ENCODE measurements at places on chromosomes 5 and 9.

- no peak for DNase-seq
Measured at GRCh38 chr5:154386952-154387629, 58.7 kb upstream of the SAP30L start.

GRCh38 chr9:35905912-35906679 lies at the start of gene HRCT1:
Gene HRCT1 (plus strand): TSS chr9:35906202. CDS start chr9:35906288, 86 bp downstream.
- DNase-seq: no peak

GRCh38 chr9:72615931-72616330 lies 94.5 kb downstream of the TMC1 start:
- no peak for DNase-seq

DNA sequence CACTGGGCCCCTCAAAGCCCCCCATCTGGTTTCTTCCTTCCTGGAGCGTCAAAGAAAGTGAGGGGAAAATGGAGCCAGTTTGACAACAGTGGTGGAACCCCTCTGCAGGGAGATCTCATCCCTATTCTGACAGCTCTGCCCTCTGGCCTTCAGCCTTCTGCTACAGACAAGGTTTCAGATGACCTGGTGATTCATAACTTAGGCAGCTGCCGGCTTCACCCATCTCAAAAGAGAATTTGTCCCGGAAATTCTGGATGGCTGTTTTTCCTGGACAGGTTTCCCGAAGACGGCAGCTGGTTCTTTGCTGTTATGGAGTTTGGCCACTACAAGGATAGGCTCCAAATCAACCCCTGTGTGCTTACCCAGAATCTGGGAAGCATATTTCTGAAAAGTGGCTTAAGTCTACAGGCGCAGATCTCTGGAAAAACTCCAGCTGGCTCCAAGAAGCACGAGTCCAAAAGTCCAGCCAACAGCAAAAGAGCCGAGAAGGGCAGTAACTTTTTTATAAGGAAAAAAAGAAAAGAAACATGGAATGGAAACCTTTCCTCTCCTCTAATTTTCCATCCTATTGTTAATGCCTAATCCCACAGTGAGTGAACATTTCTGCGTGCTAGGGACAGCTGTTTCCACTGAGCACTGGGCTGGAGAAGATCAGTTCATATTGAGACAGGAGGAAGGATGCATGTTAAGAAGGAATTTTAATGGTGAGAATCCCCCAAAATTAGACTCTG lies 54.5 kb downstream of the ZNF366 start:
- DNase-seq: no peak

- DNase-seq: no peak
Measured at GRCh38 chr9:88983865-88984542, 7.3 kb upstream of the S1PR3 start.

- no peak for DNase-seq
Measured at GRCh38 chr5:28603869-28604268, 1565.5 kb upstream of the CDH9 start.

DNA sequence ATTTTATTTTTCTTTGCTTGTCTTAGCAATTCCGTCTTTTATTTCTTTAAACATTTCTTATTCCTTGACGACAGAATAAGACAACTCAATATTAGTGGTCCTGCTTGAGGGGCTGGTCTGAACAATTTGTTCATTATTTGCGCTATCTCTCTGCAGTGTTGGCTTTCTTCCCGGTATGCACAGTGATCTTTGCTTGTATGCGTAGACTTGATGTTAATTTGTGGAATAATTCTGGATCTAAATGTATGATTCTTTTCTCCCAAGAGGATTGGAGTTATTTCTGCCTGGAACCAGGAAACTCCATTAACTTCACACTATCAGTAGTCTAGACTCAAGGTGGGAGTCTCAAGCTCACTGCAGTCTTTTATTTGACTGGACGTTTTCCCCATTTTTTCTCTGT lies 80.4 kb downstream of the KDM4C start:
- no peak for DNase-seq
